ENCODE measurements at places on chromosomes 6 and 20. TPM values are rescaled to one million over a fixed set of nuclear protein-coding genes. Genes with fewer than 3 reads are reported as not detected.

GRCh38 chr20:24779946-24780345 lies 169.1 kb upstream of the CST7 start:
- no peak overlapping the region for H3K27ac ChIP-seq
- H3K4me3 ChIP-seq, result no peak overlapping the region
- H3K4me1 ChIP-seq, result peaks cover 5% of the 10 kb centered on the region

- H3K36me3 ChIP-seq, result no peaks in the 10 kb centered on the region
- H3K4me1 ChIP-seq, result no peaks in the 10 kb centered on the region
- peaks cover 24% of the 10 kb centered on the region for H3K27me3 ChIP-seq
- no peak overlapping the region for H3K27ac ChIP-seq
Observed at GRCh38 chr20:48547664-48548063, 280.1 kb downstream of the PREX1 start.

- H3K36me3 ChIP-seq, result peaks cover 3% of the 10 kb centered on the region
- no peaks in the 10 kb centered on the region for H3K27me3 ChIP-seq
- no peak overlapping the region for H3K4me3 ChIP-seq
- no peak for DNase-seq
Observed at GRCh38 chr6:21928827-21929226, 335.3 kb downstream of the SOX4 start.

GRCh38 chr20:59667981-59668515 lies 63.7 kb downstream of the PHACTR3 start:
- DNase-seq, result no peak
- H3K4me1 ChIP-seq, result no peaks in the 10 kb centered on the region
- no peaks in the 10 kb centered on the region for H3K27me3 ChIP-seq
- H3K4me3 ChIP-seq, result no peak overlapping the region
- H3K36me3 ChIP-seq, result no peaks in the 10 kb centered on the region

- peaks cover 16% of the 10 kb centered on the region for H3K36me3 ChIP-seq
- no peak for DNase-seq
- no peak overlapping the region for H3K4me3 ChIP-seq
- no peak overlapping the region for H3K27ac ChIP-seq
- peaks cover 8% of the 10 kb centered on the region for H3K4me1 ChIP-seq
- no peaks in the 10 kb centered on the region for H3K27me3 ChIP-seq
Observed at GRCh38 chr6:21003780-21004541, 469.7 kb downstream of the CDKAL1 start.

The CPNE1 gene
- total RNA-seq, result 512 TPM

DNA sequence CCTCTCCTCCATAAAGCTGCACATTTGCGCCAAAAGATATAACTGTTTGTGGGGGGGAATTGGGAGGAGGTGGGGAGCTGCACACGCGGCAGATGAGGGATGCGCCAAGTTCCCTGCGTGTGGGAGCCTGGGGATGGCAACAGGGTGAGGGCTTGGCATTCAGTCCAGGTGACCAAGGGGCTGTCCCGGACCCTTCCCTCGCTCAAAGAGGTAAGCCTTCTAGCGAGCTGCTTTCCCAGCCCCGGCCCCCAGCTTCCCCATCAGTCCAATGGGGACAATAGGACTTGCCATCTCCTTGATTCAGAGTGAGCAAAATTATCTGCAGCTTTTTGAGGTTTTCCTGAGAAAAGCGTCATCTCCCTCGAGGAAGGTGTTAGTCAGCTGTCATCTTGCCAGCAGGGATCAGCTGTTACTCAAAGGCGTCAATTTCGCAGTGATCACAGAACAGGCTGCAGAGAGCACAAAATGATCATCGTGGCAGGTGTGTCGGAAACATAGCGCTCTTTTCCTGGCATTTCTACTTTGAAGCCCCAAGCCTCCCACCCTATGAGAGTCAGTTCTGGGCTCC lies 21.3 kb downstream of the ZNF831 start:
- DNase-seq, result no peak
- H3K27me3 ChIP-seq, result no peaks in the 10 kb centered on the region
- peaks cover 10% of the 10 kb centered on the region for H3K36me3 ChIP-seq
- H3K4me1 ChIP-seq, result peaks cover 30% of the 10 kb centered on the region
- H3K4me3 ChIP-seq, result no peak overlapping the region

DNA sequence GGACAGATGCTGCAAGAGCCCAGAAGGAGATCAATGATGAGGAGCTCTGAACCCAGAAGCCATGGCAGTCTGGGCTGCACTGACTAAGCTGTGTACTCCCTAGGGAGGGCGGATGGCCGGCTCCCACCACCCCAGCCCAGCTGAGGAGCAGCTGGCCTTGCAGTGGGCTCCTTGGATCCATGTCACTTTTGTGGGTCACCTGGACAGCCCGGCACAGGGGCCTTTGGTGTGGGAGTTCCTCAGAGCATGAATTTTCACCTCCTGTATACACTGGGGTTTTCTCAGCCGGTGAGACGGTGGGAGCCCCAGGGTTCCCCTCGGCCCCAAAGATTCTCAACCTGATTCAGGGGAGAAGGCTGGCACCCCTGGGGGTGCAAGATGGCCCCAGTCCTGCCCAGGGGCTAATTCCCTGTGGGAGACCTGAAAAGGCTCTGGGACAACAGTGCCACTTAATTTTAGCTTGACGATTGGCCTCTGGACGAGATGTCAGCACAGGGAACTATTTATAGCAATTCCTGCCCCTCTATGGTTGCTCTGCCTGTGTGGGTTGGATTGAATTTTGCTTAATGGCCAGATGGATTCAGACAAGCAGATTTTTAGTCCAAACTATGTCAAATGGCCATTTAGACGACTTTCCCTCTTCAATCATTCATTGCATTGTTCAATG lies 121.6 kb upstream of the PMEPA1 start:
- H3K27ac ChIP-seq, result no peak overlapping the region
- H3K27me3 ChIP-seq, result no peaks in the 10 kb centered on the region
